GM23248 (cell line): ENCODE measurements at places on chromosomes 7 and 10.

- DNase-seq, result peak; percentile 4
Observed at GRCh38 chr10:113283189-113283588, 269.7 kb upstream of the HABP2 start.

GRCh38 chr10:88467835-88468485, 115.2 kb downstream of the RNLS start:
- peak; percentile 13 for DNase-seq

DNA sequence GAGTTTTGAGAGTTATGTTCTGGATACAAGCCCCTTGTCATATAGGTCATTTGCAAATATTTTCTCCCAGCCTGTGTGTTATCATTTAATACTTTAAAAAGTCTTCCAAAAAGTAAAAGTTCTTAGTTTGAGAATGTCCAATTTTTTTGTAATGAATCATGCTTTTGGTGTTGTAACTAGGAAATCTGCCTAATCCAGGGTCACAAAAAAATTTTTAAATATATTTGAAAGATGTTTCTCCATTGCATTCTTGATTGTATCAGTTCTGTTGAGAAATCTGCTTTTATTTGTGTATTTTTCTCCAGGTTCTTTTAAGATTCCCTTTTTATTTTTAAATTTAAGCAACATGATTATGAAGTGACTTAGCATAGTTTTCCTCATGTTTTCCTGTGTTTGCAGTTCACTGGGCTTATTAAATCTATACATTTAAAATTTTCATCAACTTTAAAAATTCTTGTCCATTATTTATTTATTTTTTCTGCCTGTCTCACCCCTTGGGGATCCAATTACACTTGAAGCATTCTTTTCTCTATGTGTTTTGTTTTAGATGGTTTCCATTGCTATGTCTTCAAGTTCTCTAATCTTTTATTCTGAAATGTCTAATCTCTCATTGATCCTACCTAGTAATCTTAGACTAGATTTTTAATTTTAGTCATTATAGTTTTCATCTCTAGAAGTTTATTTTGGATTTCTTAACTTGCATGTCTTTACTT, 47.0 kb downstream of the CCDC71L start:
- peak; percentile 67 for DNase-seq

GRCh38 chr10:63106111-63106755, 26.9 kb upstream of the NRBF2 start:
- DNase-seq, result peak; percentile 82

DNA sequence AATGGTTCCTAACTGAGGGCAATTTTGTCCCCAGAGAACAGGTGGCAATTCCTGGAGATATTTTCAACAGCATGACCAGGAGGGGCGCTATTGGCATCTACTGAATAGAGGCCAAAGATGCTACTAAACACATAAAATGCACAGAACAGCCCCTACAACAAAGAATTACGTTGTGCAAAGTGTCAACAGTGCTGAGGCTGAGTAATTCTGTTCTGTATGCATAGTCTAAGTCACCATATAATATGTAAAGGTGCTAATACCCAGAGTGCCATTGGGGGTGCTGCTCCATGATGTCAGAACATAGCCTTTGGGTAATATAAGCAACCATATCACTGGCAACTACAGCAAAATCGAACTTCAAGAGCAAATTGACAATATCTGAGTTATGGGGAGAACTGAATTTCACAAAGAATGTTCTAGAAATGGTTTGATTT, 213.3 kb upstream of the PHYHIPL start:
- DNase-seq, result no peak

DNA sequence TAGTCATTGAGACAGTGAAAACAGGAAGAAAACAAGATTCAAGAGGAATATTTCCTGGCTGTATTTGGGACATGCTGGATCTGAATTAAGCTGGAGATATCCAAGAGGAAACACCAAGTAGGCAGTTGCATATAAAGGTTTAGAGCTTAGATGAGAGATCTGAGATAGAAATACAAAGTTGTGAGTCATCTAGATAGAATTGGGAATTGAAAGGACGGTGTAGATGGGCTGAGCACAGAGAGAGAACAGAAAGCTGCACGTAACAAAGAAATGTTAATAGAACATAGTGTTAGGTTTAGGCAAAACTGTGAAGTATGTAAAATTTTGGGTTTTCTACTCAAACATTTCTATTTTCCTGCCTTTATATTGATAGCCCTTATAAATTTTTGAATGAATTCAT, 218.5 kb upstream of the TMEM196 start:
- DNase-seq, result no peak
